ENCODE measurements at places on chromosomes 12 and 14. TPM values are rescaled to one million over a fixed set of nuclear protein-coding genes. Genes with fewer than 3 reads are reported as not detected.

- no peak for DNase-seq
- H3K36me3 ChIP-seq = no peaks in the 10 kb centered on the region
- no peaks in the 10 kb centered on the region for H3K4me1 ChIP-seq
Observed at GRCh38 chr14:96894966-96895365, 97.8 kb downstream of the VRK1 start.

GRCh38 chr12:55469291-55469690 is 647 bp downstream of the OR6C70 start:
- no peaks in the 10 kb centered on the region for H3K27me3 ChIP-seq
- no peaks in the 10 kb centered on the region for H3K4me1 ChIP-seq
- H3K27ac ChIP-seq = no peak overlapping the region
- no peak for DNase-seq
- H3K4me3 ChIP-seq = no peak overlapping the region

The TPH2 gene
- total RNA-seq = not detected

DNA sequence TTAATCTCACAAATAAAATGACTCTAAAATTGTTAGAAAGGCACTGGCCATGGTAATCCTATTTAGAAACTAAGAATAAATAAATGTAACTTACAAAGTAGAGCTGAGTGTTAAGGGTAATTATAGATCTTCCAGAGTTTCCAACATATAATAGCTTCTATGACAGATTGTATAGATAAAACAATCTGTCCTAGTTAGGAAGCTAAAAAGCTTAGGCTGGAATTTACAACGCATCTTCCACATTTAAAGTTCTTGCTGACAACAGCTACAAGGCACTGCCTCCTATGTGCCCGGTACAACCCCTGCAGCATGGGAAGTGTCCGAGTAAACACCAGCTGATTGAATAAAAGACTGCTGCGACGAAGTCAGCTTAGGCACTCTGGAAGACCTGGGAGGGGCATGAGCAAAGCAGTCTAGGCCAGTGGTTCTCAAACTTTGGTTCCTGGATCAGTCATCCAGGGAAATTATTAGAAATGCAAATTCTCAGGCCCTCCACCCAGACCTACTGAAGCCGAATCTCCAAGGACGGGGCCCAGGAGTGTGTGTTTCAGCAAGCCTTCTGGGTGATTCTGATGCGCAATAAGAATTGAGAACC is 635.6 kb upstream of the TBX3 start:
- H3K27me3 ChIP-seq = no peaks in the 10 kb centered on the region
- DNase-seq = no peak
- H3K4me3 ChIP-seq = no peak overlapping the region
- H3K36me3 ChIP-seq = no peaks in the 10 kb centered on the region
- peaks cover 18% of the 10 kb centered on the region for H3K4me1 ChIP-seq
